ENCODE measurements at places on chromosomes 2 and 18.

DNA sequence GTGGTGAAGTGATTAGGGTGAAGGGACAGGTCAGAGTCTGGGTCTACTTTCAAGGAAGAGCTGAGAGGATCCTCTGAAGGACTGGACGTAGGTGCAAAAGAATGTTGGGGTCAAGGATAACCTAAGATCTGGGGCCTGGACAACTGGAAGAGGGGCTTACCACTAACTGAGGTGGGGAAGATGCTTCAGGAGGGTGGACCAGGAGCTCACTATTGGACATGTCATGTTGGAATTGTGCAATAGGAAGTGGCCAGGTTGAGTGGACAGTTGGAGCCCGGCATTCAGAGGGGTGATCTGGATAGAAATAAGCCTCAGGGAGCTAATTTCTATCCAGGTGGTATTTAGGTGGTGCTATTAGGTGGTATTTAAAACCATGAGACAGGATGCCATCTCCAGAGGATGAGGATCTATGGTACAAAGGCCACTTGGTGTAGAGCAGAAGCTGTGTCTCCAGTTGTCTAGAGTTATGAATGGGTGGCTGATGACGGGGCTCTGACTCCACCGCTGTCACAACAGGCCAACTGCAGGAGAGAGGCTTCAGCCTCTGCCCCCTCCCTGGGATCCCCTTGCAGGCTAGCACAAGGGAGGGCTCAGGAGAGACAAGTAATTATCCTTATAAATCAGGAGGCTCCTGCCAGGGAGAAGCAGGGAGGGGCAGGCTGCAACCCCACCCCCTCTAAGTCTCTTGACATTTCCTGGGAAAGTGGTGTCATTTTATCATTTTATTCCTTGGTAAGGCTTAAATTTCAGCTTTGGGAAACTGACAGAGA lies 158.0 kb downstream of the SMAD7 start:
- no peak for DNase-seq

GRCh38 chr2:136116151-136116812 lies 1.7 kb downstream of the CXCR4 start:
- DNase-seq: peak; percentile 19

GRCh38 chr2:199956062-199956380 lies 639 bp downstream of the MAIP1 start:
- DNase-seq: no peak

GRCh38 chr2:228180181-228181097 lies 1.0 kb downstream of the SPHKAP start:
- DNase-seq: no peak

- DNase-seq: no peak
Observed at GRCh38 chr2:32732120-32732519, 104.3 kb downstream of the TTC27 start.

GRCh38 chr2:216012133-216012829 lies 1.1 kb downstream of the MREG start:
- DNase-seq: peak; percentile 34

DNA sequence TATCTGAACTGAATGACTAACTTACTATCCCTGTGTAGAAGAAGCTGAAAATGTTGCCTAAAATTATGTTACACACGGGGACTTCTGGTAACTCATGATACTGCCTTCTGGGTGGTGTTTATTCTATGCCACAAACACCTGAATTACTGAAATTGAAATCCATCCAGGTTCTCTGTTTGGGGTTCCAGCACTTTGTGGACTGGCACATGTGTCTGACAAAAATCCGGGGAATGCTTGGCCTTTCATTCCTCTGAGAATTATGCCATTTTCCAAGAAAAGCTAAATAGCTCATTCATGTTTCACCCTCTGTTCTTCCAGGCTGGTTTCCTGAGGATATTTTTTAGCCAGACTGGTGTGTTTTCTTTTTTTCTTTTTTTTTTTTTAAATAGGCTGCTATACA lies 59.5 kb upstream of the POU3F3 start:
- no peak for DNase-seq

GRCh38 chr2:178448968-178449661 lies 1.9 kb downstream of the PRKRA start:
- no peak for DNase-seq

DNA sequence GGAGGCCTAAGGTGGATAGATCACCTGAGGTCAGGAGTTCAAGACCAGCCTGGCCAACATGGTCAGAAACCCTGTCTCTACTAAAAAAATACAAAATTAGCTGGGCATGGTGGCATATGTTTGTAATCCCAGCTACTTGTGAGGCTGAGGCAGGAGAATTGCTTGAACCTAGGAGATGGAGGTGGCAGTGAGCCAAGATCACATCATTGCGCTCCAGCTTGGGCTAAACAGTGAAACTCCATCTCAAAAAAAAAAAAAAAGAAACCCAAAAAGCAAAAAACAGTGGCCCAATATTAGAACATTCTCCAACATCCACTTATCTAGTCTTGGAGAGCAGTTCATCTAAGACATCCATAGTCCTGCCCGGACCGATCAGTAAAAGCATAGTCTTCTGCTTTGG lies 260.4 kb downstream of the MREG start:
- DNase-seq: no peak

DNA sequence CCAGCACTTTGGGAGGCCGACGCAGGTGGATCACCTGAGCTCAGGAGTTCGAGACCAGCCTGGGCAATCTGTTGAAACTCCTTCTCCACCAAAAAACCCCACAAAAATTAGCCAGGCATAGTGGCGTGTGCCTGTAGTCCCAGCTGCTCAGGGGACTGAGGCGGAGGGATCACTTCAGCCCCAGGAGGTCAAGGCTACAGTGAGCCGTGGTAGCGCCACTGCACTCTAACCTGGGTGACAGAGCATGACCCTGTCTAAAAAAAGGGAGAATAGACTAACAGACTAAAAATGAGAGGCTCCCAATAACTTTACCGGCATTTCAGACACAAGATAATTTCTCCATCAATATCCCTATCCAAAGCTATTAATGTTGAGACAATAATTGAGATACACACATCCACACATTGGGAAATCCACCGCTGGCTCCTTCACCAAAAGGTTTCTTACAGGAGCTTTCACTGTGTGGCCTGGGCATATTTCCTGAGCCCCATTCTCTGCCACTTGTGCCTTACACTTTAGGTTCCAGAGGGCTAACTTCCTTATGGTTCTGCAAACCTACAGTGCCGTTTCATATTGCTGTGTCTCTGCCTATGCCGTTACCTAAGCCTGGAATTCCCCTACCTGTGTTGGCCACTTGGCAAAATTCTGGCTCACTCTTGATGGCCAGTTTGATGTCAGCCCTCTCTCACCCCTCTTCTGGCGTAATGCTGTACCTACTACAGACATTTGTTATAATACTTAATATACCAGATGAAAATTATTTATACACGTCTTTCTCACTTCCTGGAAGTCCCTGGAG lies 115.8 kb upstream of the ZFP36L2 start:
- DNase-seq: no peak

DNA sequence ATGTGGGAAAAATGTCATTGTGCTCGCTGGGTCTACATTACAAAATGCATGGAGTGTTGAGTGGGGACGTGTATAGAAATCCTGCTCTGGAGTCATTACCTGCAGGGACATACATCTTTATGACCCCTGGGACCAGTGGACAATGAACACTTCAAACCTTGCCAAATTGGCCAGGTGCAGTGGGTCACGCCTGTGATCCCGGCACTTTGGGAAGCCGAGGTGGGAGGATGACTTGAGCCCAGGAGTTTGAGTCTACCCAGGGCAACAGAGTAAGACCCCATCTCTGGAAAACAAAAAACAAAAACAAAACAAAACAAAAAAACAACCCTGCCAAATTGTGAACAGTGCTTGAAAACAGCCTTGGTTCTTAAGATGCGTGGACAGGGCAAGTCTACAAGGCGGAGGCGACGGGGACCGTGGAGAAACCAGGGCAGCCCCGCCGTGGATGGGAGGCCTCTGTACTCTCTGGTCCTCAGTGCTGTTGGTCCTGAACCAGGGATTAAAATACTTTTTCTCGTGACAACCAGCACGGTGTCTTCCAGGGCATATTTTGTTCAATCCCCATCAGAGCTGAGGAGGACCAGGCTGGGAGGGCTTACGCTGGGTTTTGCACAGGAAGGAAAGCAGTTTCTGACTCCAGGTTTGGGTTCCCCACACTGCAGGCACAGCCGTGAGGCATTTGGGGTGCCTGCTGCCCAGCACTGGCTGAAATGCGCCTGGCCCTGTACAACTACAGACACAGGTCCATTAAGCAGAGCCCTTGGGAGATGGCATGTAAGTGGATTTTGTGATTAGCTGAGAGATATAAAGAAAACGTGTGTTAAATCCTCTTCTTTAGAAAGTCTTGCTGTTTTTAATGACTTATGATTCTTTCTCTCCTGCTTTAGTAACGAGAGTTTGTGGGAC lies 13.7 kb downstream of the COLEC11 start:
- no peak for DNase-seq

GRCh38 chr2:47654790-47655562 lies 128.0 kb upstream of the MSH6 start:
- DNase-seq: no peak

DNA sequence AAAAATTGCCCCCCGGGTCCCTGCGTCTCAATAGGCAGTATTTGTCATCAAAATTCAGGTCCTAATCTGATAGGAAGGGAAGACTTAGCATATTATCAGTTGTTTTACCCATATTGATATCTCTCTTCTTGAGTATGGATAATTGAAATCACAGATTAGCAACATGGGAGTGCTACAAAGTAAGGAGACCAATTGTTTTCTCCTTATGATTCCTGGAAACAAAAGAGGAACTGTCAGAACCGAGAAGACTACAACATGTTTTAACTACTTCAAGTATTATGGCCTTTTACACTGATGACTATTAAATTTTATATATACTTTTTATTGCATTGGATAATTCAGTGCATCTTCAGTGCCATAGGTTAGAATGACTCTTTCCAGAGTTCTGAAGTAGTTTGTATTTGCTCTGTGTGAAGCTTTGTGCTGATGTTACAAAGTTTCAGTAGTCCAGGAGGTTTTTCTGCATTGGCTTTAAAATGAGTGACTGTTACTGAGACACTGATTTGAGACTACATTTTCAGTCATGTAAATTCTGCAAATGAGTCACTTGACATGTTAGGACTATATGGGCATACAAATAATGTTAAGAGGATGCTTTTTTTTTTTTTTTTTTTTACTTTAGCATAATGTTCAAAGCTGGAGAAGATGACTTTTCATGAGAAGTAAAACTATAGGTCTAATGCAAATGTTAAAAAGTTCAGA lies 19.7 kb upstream of the TLK1 start:
- no peak for DNase-seq

GRCh38 chr2:229714080-229714735 lies at the start of gene DNER:
Gene DNER, minus strand, starts transcription at chr2:229714555. Its CDS starts 132 bp downstream, at chr2:229714423.
- DNase-seq: peak; percentile 80

- no peak for DNase-seq
Observed at GRCh38 chr2:240569523-240569997, 1.3 kb downstream of the RNPEPL1 start.

DNA sequence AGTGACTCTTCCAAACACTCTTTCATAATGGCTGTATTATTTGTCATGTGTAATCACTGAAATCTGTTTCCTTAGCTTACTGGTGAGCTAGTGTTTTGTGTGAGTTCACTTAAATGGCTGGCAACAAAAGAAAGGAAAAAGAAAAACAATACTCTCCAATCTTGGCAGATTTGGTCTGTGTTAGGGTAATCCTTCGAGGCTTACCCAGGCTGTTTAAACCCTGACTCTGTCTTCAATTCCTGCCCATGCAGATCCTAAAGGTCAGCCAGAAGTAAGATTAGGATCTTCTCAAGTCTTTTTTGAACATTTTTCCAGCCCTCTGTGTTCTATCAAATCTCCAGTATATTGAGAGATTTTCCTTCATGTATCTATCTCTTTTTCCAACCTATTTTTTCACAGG lies 85.3 kb downstream of the CCDC178 start:
- no peak for DNase-seq

DNA sequence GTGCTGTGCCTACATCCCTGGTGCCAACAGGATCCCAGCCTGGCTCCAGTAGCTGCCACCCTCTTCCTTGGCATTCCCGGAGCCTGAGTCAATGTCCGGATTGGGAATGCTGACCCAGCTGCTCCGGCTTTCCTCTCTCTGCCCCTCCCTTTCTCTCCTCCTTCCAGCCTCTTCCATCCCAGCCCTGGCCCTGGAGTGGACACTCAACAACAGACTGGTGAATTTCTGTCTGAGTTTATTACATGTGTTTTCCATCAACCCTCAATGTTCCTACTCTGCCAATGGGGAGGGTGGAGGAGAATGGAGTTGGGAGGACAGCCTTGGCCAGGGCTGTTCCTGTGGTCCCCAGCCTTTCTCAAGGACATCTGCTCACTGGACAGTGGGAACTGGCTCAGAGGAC lies 917 bp upstream of the PRKAG3 start:
- no peak for DNase-seq

- DNase-seq: no peak
Observed at GRCh38 chr2:25053041-25053440, 11.2 kb downstream of the EFR3B start.

DNA sequence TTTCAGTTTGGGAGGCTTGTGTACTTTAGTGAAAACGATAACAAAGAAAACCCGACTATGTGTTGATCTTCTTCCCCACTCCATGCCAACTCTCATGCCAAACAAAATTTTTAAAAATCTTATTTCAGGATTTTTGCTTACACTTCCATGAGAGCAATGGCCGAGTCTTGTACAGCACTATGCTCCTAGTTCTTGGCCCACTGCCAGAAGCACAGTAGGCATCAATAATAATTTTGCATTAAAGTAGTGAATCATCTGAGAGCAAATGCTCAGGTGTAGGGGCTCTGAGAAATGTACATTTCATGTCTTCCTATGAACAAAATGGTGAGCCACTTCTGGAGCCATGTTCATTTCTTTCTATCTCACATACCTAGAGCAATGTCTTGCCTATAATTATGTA lies 62.2 kb downstream of the MAP3K19 start:
- no peak for DNase-seq

DNA sequence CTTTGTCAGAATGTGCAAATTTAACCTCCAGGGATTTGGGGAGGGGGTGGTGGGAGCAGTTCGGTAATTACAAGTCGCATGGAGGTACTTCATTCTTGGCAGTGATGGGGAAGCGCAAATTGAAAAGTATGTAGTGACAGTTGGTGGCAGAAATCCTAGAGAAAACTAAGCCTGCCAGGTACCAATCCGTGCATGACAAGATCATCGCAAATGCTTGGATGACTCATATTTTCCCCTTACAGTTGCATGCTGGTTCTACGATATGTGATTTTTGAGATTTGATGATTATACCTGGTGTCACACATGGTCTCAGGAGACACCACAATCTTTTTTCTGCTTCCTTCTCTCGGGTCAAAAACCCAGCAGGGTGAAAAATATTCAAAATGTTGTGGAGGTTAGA lies 479.7 kb upstream of the ID2 start:
- DNase-seq: no peak

DNA sequence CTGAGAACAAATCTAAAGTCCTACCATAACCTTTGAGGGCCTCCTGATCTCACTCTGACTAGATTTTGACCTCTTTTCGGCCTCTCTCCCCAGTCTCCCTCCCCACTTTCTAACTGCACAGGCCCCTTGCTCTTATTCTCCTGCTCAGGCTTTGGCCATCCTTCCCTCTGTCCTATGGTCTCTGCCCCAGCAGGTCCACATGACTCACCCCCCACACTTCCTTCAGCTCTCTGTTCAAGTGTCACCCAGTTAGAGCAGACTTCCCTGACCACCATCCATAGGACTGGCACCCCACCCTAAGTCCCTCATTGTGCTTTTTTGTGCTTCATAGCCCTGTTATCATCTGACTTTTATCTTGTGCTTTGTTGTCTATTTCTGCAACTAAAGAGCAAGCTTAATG lies 41.2 kb upstream of the NT5C1B start:
- DNase-seq: no peak
